Activated CD4-positive, alpha-beta memory T cell treated with anti-CD3 and anti-CD28 coated beads, Interleukin-2, amount 10 ng/mL, durations not matched to agents 7 days and 5 days (primary cell): ENCODE measurements at places on chromosomes 5 and 9. TPM values are rescaled to one million over a fixed set of nuclear protein-coding genes. Genes with fewer than 3 reads are reported as not detected.

DNA sequence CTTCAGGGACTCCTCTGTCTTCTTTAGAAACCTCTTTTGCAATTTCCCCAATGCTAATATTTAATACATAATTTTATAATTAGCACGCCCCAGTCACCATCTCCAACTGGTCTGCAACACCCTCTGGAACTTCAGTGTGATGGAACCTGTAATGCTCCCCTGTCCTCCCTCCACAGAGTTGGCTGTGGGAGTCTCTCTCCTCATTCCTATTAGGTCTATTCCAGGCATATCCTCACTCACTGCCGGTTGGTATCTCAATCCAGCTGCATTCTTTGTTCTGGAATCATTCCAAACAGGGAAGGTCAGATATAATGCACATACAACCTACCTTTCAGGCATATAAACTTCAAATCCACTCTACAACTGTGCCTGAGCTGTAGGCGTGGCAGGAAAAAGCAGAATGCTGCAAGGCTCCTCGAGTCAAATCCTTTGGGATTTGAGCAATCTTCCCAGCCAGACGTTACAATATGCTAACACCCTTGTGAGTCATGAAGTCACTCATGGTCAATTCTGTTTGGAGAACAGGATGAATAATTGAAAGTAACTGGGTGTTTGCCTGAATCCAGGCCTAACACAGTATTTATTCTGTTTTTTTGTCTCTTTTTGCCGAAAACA lies 293.8 kb downstream of the CWC27 start:
- peaks cover 18% of the 10 kb centered on the region for H3K27me3 ChIP-seq
- peaks cover 2% of the 10 kb centered on the region for H3K4me1 ChIP-seq
- no peak for DNase-seq
- no peak overlapping the region for H3K4me3 ChIP-seq
- H3K27ac ChIP-seq: no peak overlapping the region

Gene CARTPT
- total RNA-seq: not detected

GRCh38 chr5:116084287-116084691 lies 536 bp upstream of the COMMD10 start:
- H3K27me3 ChIP-seq: no peaks in the 10 kb centered on the region
- H3K4me3 ChIP-seq: peak overlapping the region; percentile 87
- peak overlapping the region; percentile 78 for H3K27ac ChIP-seq
- DNase-seq: peak; percentile 40
- peaks cover 21% of the 10 kb centered on the region for H3K36me3 ChIP-seq
- H3K4me1 ChIP-seq: peaks cover 30% of the 10 kb centered on the region

Gene BARHL1
- total RNA-seq: not detected
